Right lobe of liver (tissue), 6 donors: ENCODE measurements at places on chromosomes 5 and 9. TPM values are rescaled to one million over a fixed set of nuclear protein-coding genes. Genes with fewer than 3 reads are reported as not detected.

JAKMIP2 gene
- 0.56 TPM for total RNA-seq

RNF145 gene
- 20.9 TPM for total RNA-seq

SLCO6A1 gene
- total RNA-seq, result not detected

ZBTB43 gene
- total RNA-seq, result 9.5 TPM

ERBIN gene
- 45.3 TPM for total RNA-seq

ORM2 gene
- 4,841 TPM for total RNA-seq

NOP16 gene
- total RNA-seq, result 14.1 TPM

CTSV gene
- total RNA-seq, result 0.12 TPM

DNA sequence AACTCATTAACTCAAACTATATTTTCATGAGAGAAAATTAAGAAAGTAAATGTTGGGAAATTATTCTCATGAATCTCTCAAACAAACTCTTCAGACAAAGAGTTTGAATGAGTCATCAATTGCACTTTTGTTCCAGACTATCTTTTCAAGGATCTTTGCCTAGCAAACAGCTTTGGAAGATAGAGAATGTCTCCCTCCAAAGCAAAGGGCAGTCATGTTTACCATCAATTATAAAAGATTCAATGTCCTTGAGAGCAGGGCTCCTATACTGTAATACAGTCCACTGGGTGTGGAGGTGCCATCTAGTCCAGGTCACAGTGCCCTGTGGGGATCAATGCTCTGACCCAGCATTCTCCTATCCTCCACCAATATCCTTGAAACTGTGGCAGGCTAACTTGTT lies 1429.3 kb downstream of the EFNA5 start:
- no peak for DNase-seq

- no peak for DNase-seq
These were observed 6.8 kb downstream of the FAM219A start for GRCh38 chr9:34451545-34451944.

DNA sequence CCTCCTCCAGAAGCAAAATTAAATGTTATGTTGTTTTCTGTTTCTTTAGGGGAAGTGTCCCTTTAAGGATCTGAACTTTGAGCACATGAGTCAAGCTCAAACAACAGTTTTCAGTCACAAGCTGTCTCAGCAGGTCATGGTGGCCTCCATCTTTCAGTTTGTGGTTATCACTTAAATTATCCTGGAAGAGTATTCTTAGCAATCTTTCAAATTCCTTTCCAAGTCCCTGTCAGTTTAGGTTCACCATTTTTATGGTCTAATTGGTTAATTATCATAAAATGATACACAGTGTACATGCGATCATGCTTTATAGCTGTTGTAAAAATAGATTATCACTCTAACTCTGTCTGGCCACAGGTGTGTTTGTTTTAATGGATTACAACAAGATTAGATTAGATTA lies 43.1 kb upstream of the SELENOP start:
- no peak for DNase-seq

DNA sequence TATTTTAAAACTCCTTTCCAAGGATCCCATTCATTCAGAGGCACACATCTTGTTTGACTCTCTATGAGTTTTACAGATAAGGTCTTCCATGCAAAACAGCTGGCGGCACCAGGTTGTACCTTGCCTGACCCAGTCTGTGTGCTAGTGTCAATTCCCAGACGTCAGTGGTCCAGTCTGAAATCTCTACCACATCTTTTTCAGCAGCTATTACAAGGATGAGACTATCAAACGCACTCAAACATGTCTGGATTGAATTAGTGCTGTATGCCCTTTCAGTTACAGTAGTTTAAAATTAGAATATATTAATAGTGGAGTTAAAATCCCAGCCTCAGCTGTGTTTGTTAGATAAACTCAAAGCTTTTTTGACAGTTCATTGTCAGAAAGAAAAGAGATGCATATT lies 11.7 kb downstream of the CDC14B start:
- no peak for DNase-seq

- no peak for DNase-seq
These were observed 40.2 kb downstream of the SH3RF2 start for GRCh38 chr5:145976431-145977155.

- DNase-seq, result no peak
These were observed 51.7 kb upstream of the FAM240B start for GRCh38 chr9:38771593-38771992.

GRCh38 chr5:181219262-181220177 lies 3.6 kb upstream of the TRIM41 start:
- DNase-seq, result no peak

- no peak for DNase-seq
These were observed 529.2 kb downstream of the ANXA1 start for GRCh38 chr9:73680831-73681230.

DNA sequence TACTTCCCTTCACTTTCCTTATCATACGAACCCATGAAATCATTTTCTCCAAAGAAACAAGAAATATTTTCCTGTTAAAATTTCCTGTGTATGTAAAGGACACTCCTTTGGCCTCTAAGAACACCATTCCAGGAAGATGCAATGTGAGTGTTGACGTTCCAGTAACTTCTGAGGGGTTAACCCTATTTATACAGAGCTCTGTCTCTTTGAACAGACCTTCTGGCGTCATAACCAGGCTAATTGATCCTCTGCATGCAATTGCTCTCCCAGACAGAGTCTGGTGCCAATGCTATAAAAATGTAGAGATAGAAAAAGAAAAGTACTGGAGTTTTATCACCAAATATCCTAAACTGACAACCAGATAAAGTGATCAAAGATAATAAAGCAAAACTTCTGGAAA lies 218.5 kb downstream of the TLE1 start:
- no peak for DNase-seq

DNA sequence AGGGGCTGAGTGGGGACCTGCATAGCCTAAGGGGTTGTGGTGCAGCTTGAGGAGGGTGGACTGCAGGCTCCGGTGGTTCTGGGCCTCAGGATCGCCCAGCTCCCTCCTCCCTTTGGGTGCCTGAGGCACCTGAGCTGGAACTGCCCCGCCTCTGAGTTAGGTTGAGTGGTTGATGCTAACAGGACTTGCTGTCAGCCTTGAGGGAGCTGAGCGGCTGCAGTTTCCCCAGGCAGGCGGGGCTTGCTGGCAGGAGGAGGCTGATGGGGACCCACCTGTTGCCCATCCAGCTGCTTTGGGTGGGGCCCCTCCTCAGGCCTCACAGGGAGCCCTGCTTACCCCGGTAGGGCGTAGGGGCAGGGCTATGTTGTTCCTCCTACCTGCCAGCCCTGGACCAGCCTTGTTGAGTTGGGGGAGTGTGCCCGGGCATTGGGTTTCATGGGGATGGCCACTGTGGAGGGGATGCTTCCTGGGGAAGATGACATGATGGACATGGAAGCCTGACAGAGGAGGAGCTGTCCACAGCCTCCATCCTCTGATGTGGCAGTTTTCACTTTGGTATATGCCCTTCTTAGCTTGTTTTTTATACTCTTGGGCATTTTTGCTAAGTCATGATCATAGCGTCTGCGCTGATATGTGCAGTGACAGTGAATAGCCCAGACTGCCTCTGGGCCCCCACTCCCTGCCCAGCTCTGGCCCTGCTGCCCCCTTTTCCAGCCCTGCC lies 14.3 kb downstream of the WNK2 start:
- DNase-seq, result no peak

DNA sequence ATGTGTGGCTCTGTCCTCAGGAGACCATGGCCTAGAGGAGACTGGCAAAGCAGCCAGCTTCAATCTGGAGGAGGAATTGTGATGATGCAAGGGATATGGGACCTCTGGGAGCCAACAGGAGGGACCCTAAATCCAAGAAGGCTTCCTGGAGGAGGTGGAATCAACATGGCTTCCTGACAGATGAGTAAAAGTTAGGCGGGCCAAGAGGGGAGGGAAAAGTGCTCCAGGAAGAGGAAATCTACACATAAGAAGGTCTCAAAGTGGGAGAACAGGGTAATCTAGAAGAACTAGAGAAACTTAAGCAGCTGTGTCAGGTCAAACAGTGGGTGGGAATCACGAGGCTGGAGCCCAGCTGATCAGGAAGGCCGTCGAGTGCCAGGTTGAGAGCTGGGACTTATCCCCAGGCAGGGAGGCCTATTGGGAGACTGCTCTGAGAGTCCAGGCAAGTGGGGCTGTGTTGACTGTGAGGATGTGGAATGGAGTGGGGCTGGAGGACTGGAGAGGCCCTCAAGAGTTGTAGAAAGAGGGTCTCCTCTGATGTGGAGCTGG lies 119.1 kb downstream of the C9orf50 start:
- no peak for DNase-seq

- DNase-seq, result no peak
These were observed 26.0 kb upstream of the FCN2 start for GRCh38 chr9:134854541-134854981.

GRCh38 chr5:1446602-1447343 lies 1.5 kb upstream of the SLC6A3 start:
- DNase-seq, result peak; percentile 44

- DNase-seq, result no peak
These were observed 38.0 kb downstream of the KIF24 start for GRCh38 chr9:34291023-34291422.

DNA sequence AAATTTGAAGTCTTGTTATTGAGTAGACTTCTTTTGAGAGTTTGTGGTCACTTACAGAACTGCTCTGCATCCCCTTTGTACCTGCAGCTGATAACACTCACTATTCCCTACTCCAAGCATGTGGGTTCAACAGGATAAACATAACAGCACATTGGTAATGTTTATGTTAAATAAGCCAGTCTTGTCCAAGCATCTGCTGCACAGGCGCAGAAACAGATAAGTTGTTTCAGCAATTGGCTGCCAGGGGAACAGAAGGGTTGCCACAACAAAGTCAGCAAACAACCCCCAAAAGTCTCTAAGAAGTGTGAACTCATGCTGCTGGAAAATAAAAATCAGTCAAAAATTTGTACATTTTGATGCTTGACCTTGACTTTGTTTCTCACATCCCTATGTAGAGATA lies 174.6 kb downstream of the GDNF start:
- DNase-seq, result no peak

DNA sequence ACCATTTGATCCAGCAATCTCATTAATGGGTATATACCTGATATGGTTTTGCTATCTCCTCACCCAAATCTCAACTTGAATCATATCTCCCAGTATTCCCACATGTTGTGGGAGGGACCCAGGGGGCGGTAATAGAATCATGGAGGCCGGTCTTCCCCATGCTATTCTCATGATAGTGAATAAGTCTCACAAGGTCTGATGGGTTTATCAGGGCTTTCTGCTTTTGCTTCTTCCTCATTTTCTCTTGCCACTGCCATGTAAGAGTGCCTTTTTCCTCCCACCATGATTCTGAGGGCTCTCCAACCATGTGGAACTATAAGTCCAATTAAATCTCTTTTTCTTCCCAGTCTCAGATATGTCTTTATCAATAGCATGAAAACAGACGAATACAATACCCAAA lies 74.5 kb upstream of the APC start:
- no peak for DNase-seq

GRCh38 chr5:67561151-67561932 lies 364.7 kb upstream of the CD180 start:
- no peak for DNase-seq

DNA sequence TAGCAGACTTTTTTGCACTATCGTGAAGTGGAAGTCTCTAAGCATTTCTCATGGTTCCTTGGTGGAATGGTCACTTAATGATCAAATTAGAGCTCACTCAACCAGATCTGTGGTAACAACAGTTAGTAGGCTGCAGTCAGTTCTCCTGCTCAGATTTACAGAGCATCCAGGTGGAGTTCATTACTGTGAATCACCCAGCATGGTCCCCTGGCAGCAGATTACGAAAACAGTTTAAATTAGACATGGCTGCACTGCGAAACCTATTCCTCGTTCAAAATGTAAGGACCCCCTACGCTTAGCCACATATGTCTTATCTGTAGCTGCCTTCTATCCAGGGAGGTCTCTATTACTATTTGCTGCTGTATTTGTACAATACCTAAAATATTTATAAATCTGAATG lies 823.6 kb upstream of the ARRDC3 start:
- no peak for DNase-seq

DNA sequence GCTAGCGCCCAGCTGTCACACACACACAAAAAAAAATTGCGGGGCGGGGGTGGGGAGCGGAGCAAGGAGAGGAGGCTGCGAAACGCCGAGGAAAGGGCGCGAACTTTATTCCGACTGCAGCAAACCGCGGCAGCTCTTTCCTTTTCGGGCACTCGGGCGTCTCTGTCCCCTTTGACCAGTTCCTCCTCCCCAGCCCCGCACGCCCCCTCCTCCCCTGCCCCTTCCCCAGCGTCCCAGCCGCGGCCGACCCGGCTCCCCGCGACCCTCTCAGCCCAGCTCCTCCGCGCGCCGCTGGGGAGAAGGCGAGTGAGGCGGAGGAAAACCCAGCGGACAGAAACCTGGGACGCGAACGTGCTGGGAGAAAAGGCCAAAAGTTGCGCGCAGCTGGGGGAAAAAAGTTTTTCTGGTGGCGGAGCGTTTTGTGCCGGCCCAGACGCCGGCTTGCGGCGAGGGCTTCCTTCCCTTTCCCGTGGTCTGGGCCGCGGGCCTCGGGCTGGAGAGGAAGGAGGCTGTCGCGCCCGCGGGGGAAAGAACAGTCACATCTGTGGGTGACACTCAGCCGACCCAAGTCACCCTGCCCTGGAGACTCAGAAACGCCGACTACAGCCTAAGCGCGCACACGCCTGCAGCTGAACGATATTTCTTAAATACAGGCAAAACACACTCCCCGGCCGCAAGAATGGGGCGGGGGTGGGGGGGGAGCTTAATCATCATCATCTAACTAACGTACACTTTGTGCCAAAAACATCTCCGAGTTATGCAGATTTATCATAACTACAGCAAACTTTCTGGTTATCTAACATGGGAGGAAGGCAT lies 1.1 kb upstream of the BNC2 start:
- peak; percentile 61 for DNase-seq

GRCh38 chr5:131589510-131590348 lies 45.3 kb downstream of the RAPGEF6 start:
- DNase-seq, result no peak

DNA sequence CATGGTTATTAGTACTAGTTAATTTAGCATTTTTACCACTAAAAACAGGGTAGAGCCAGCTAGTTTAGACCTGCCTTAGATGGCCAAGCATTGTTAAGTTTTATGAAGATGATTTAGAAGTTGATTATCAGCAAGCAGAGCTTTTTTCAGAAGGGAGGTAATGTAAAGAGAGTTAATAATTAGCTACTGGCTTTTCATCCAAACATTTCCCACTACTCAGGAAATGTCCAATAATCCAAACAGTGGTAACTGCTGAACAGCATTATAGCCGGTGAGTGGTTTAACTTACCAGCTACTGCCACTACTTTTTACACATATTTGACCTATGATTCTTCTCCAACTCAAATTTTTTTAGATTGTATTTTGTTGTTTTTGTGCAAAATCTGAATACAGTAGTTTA lies 1.7 kb downstream of the ITGA1 start:
- DNase-seq, result no peak

DNA sequence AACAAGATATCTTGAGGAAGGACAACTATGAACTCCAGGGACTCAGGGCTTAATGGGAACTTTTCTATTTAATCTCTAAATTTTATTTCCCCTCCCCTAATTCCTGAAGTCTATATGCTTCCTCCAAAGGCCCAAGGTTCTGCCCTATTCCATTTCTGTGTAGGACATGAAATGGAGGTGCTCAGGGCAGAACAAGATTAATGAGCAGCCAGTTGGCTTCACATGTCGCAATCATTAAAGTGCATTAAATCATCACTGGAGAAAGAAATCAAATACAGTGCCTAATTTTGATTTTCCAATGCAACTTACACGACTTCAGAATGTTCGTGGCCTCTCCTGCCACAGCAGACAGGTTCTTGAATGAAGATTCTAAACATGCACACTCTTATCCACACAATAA lies 862.1 kb downstream of the PTPRD start:
- no peak for DNase-seq

GRCh38 chr9:109098171-109098959 lies 21.4 kb downstream of the TMEM245 start:
- no peak for DNase-seq
